Activated CD4-positive, alpha-beta memory T cell treated with anti-CD3 and anti-CD28 coated beads for 36 hours (primary cell): ENCODE measurements at places on chromosomes 6 and 20. TPM values are rescaled to one million over a fixed set of nuclear protein-coding genes. Genes with fewer than 3 reads are reported as not detected.

The GOPC gene
- 15.8 TPM for total RNA-seq

The TSPYL1 gene
- 41.4 TPM for total RNA-seq

The MYCT1 gene
- not detected for total RNA-seq

The EMILIN3 gene
- not detected for total RNA-seq

The VPS52 gene
- total RNA-seq = 33.7 TPM

The MUCL3 gene
- not detected for total RNA-seq

The SLC22A16 gene
- total RNA-seq = not detected

The IER3 gene
- total RNA-seq = 171 TPM

The ESF1 gene
- 17.9 TPM for total RNA-seq

The FOXF2 gene
- not detected for total RNA-seq

The TNFRSF6B gene
- not detected for total RNA-seq

DNA sequence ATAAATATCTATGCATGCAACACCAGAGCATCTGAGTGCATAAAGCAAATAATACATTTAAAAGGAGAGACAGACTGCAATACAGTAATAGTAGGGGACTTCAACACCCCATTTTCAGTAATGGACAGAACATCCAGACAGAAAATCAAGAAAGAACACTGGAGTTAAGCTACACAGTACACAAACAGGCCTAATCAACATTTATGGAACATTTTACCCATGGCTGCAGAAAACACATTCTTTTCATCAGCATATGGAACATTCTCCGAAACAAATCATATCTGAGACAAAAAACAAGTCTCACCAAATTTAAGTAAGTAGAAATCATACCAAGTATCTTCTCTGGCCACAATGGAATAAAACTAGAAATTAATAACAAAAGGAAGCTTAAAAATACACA lies 50.5 kb downstream of the REV3L start:
- DNase-seq = no peak

DNA sequence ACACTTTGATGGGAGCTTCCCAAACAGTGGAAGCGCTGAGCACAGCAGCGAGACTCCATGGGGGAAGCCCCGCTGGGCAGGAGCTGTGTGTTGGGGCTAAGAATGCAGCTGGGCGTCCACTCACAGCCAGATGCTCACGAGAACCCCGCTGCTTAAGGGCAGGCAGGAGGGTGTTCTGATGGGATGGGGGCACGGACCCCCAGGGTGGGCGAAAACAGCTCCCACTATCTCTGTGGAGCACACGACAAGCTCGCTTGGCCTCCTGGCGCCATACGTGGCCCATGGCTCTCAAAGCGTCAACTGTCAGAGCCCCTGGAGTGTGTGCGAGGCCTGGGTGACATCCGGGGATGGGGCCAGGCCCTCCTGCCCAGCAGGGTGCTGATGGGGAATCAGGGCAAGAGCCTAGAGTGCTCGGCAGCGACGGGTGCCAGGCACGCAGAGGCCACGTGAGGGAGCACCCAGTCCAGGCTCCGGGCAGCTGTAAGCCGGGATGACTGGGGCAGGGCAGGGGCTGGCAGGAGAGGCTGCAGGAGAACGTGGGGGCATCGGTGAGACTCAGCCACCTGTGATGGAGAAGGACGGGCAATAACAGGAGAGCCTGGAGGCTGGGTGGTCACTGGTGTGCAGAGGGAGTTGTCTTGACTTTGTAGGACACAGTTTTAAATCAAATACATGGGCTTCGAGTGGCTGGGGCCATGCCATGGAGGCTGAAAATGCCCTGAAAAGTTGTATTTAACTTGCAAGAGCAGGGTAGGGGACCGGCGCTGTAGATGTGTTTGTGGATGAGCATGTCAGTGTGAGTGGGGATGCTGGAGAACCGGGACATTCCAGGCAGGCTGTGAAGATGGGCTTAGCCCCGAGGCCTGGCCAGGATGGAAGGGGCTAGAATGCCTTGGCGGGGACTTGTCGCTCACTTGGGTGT lies 27.3 kb downstream of the PYGB start:
- peak; percentile 7 for DNase-seq

GRCh38 chr6:32393665-32394420 lies 13.1 kb downstream of the BTNL2 start:
- no peak for DNase-seq

DNA sequence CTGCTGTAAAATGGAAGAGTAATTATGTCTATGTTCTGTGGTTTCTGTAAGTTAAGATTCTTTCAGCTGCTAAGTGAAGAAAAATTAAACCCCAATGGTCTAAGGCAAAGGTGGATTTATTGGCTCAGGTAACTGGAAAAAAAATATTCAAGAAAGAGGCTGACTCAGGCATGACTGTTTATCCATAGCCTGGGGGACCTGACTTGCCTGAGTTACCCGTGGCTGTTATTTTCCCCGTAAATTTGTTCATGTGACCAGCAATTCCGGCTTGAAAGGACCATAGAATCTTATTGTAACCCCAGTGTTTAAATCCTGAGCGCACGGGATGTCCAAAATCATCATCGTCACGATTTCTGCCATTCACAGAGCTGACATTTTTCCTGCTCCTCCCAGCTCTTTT lies 32.3 kb upstream of the SULF2 start:
- DNase-seq = no peak

GRCh38 chr6:12189661-12190060 lies 100.5 kb upstream of the EDN1 start:
- no peak for DNase-seq

GRCh38 chr6:115914098-115914497 lies 146.6 kb downstream of the FRK start:
- DNase-seq = no peak

GRCh38 chr20:19841740-19842139 lies 83.7 kb downstream of the RIN2 start:
- no peak for DNase-seq

GRCh38 chr20:63497138-63497945 lies 1.5 kb downstream of the EEF1A2 start:
- no peak for DNase-seq

DNA sequence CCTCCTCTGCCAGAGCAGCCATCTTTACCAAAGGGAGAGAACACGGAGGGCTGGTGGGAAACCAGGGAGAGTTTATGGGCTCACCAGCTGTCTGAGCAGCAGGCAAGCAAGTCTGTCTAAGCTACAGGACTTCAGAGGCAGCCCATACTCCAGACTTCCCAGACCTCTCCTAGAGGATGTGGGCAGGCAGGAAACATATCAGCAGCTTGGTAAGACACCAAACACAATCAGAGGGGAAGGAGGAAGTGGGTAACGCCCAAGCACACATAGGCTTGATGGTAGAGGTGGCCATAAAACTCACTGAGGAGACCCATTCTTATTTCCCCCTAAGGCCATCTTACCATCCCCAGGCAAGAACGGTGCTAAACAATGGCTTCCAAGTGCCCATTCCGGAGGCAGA lies 143.1 kb upstream of the ARID1B start:
- no peak for DNase-seq

DNA sequence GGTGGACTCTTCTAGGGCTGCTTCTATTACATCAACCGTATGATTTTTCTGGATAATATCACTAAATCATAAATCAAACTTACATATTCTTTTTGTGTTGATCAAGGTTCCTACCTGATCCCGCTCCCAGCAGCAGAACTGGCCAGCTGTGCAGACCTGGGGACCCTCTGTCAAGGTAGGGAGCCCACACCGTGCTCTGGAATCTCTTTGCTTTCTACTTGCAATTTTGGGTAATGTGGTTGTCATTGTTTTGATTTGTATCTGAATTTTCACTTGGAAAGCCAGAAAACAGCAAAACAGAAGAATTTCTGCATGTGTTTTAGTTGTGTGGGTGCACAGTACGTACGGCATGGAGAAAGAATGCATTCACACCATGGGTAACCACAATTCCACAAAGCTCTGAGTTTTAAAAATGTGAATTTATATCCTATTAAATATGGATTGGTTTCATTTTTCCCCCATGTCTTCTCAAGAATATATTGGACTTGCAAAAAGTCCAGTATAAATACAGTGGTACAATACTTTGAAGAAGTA lies 80.1 kb downstream of the ADGRG6 start:
- DNase-seq = no peak

DNA sequence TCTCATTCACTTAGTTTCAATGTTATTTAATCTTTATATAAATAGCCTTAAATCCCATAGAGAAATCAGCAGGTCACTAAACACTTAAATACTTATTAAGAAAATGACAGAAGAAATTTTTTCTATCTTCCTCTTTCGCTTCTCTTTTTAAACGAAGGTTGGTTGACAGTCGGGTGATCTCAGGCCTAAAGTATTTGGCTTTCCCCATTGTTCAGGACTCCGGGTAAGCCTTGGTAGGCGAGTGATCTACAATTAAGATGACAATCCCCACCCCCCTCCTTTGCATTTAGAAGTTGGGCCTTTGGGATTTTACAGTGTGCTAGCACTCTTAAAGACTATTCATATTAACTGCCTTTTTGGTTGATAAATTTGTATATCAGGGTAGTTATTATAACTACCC lies 19.7 kb upstream of the UTRN start:
- DNase-seq = no peak

DNA sequence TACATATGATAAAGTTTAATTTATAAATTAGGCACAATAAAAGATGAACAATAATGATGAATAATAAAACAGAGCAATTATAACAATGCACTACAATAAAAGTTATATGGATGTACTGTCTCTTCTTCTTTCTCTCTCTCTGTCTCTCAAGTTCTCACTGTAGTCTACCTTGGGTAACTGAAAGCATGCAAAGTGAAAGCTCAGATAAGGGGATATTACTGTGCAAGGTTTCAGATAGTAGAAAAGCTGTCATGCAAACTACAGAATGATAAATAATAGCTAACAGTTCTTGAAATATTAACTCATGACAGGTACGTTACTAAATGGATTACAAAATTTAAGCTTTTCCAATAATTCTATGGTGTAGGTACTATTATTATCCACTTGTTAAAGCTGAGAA lies 311.9 kb upstream of the PRDM1 start:
- DNase-seq = no peak

GRCh38 chr6:32845384-32845884 lies 1.6 kb upstream of the PSMB8 start:
- peak; percentile 72 for DNase-seq
